ENCODE measurements at places on chromosomes 1 and 21.

DNA sequence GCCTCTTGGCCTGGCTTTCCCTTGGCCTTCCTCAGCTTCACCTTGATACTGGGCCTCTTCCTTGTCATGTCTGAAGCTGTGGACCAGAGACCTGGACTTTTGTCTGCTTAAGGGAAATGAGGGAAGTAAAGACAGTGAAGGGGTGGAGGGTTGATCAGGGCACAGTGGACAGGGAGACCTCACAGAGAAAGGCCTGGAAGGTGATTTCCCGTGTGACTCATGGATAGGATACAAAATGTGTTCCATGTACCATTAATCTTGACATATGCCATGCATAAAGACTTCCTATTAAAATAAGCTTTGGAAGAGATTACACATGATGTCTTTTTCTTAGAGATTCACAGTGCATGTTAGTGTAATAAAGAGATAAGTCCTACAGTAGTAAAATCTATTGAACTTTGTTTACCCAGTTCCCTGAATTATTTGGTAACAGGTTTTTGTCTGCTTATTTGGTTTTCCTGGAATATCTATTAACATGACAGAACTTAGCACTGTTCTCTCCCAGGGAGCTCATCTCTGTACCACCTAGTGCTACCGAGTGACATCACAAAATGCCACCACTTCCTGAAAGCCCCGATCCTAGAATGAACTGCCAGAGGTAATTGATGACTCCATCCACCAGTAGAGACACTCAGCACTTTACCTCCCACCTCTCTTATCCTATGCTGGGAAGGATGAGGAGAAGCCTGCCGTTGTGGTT is 22.2 kb downstream of the UBE2T start:
- no peak for DNase-seq

GRCh38 chr1:8197493-8198282 is 120.2 kb upstream of the SLC45A1 start:
- DNase-seq = no peak

DNA sequence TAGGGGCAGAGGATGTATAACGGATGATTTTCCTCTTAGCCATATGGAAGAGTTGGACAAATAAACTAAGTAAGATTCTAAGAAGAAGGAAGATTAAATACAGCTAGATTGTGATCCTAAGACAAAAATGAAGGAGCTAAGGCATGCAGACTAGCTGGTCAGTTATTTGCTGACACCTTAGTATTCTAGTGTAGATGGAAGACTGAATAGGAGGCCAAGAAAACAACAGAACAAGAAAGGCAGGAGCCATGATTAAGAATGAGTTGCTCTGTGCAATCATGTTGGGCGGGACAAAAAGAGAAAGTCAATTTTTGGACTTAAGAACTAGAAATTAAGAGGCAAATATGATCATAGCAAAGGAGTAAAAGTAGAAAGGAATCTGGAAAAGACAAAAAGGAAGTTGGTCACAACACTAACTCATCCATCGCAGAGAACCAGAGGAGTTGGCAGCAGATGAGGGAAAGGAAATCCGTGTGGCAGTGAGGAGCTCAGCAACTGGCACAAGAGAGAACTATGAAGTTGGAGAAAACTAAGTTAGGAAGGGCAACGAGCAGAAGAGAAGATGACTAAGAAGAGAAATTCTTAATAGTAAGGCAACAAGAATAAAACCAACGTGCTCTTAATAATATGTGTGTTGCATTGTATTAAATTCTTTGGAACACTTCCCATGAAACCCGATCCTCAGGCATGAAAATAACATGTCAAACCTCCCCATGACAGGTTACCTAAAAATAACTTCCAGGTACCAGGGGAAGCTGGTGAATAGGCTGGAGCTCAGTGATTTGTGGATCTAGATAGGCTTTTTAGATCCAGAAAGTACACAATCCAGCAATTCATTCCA is 234.4 kb downstream of the LTN1 start:
- no peak for DNase-seq

DNA sequence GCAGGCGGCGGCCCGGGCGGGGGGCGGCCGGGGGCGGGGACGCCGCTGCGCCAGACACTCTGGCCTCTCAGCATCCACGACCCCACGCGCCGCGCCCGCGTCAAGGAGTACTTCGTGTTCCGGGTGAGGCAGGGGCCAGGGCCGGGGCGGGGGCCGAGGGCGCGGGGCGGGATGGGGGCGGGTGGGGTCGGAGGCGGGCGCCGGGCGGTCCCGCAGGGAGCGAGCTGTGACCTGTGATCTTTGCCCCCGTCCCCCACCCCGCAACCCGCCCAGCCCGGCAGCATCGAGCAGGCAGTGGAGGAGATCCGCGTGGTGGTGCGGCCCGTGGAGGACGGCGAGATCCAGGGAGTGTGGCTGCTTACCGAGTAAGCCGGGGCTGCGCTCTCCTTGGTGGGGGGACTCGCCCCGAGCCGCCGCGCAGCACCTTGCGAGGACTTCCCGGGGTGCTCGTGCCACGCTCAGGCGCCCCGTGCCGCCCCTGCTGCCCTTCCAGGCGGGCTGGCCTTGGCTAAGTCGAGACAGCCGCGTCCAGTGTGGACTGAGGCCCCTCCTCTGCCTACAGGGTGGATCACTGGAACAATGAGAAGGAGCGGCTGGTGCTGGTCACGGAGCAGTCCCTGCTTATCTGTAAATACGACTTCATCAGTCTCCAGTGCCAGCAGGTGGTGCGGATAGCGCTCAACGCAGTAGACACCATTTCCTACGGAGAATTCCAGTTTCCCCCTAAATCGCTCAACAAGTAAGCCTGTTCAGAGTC is 514 bp downstream of the TPRG1L start:
- no peak for DNase-seq

GRCh38 chr21:31675960-31676359 is 16.5 kb downstream of the SOD1 start:
- no peak for DNase-seq

GRCh38 chr1:2049718-2050431 is at the start of gene PRKCZ:
Gene PRKCZ, plus strand, starts transcription at chr1:2050411. Its CDS starts 220 bp downstream, at chr1:2050631.
- peak; percentile 95 for DNase-seq

GRCh38 chr1:198541737-198542136 is 1.3 kb upstream of the ATP6V1G3 start:
- no peak for DNase-seq

DNA sequence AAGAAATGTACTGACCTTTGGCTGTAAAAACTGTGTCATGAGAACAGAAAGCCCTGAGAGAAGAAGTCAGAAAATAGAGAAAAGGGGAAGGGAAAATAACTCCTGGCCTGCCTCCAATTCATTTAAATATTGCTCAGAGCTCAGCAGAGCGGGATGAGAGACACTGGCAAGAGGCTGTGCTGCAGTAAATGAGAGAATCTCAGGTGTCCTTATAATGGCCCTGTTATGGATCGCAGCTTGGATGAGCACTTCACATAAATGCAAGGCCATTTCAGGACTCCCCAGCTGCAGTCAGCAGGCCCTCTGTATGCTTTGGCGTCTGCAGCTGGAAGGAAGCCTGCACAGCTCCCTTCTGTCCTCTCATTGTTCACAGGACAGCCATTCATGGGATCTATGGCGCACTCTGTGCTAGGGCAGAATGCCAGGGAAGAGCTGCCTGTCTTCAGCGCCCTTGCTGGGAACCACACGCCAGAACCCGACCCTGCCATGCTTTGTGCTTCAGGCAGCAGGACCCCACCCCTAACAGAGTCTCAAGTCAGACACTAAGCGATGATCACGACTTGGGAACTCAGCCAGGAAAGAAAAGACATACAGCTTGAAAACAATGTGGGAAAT is 20.7 kb upstream of the ABCB10 start:
- DNase-seq = no peak

GRCh38 chr1:247376659-247377058 is 39.3 kb upstream of the NLRP3 start:
- DNase-seq = no peak
